ENCODE measurements at places on chromosomes 7 and 10.

DNA sequence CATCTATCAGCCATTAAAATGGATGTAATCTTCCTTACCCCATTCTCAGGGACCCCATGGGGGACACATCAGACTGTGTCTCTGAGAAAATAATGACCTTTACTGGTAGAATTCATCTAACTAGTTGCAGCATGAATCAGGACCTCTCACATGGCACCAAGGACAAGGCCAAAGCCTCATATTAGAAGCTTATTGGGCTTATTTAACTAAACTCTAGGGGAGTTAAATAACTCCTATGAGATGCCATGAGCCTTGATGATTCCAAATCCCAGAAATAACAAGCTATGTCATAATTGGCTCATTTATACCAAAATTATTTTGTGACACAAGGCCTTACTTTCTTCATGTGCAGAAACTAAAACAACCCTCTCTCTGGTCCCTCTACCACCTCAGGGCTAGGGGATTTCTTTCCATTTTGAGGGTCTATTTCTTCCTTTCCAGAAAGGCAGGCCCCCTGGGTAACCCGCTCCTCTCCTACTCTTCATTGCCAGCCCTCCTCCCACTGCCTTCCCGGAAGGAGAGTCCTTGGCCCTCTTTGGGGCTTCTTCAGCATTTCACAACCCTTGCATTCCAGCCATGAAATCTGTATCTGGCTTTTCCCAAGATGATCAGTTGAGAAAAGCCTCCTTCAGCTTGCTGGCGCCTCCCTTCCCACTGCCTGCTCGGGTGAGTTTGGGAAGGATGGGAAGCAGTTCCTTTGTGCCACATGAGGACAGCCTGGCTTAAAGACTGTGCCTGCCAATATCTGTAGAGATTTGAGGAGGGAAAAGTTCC is 41.8 kb upstream of the TRIM8 start:
- ATAC-seq, result no peak

DNA sequence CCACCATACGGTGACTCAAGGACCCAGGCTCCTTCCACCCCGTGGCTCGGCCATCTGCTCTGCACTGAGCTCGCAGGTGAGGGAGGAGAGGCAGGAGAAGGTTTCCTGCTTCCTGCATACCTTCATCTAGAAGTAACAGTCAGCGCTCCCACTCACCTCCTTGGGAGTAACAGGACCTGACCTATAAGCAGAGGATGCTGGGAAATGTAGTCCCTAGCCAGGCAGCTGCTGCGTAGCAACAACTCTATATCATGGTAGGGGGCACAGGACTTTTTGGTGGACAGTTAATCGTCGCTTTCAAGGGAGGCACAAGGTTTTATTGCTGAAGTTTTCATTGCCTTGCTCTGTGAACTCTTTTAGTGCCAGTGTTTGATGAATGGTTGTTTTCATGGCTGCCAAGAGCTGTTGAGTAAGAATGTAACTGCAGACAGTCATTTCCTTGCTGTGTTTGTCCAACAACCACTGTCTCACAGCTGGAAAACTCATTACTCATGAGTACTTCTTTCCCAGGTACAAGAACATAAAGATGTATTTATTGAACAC is 10.2 kb upstream of the ZFYVE27 start:
- ATAC-seq, result no peak

DNA sequence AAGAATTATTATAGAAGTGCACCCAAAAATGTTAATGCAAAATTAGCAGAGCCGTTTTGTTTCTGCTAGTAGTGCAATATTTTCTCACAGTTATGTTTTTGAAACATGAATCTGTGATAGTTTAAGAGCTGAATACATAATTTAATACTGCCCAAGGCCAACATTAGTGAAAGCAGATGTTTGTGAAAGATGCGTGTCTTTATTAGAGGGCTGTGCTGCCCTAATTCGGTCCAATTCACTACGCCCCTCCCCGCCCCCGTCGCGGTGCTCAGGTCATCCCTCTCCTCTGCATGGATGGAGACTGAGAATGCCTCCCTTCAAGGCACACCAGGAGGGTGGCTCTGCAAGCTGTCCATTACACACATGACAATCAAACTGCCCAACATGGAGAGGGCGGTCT is 172.0 kb downstream of the TEX36 start:
- no peak for ATAC-seq

DNA sequence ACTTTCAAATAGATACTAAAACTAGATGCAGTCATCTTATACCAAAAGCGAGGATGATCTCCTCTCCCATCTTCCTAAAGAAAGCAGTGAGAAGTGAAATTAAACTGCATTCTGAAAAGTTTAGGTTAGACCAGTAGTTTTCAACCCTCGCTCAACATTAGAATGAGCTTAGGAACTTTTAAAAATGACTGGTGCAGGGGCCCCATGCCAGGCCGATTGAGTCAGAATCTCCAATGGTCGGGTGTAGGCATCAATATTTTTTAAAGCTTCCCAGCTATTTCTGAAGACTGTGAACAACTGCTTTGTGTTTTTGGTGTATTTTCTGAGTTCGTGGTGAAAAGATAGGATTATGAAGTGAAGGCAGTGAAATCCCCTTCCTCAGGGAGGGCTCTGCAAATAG is 146.0 kb downstream of the VTI1A start:
- ATAC-seq, result no peak

DNA sequence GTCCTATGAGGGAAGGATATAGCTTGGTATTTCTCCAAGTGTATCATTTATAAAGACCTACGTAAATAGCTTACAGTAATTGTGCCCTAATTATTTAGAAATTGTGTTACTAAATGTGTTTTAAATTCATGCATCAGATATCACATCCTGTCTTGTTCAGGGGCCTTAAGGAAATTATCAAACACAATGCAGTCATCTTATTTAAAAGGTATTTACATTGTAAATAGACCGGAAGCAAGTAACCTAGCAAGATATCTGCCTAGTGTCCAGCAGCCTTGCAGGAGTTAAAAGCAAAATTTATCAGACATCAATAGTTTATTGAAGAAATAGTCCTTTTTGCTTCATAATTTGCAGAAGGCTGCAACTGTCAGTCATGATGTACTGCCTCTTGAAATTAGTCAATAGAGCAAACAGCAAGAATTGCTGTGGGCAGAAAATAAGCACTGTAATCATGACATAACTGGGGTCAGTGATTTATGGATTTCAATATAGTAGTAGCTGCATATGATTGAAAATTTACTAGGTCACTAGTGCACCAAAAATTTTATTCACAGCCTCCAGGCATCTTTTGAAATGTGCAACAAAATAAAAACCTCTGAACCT is 23.1 kb downstream of the GLRX3 start:
- no peak for ATAC-seq

GRCh38 chr10:17423632-17424186 is 30.7 kb downstream of the ST8SIA6 start:
- no peak for ATAC-seq

GRCh38 chr7:22571766-22572165 is 71.8 kb upstream of the STEAP1B start:
- ATAC-seq, result no peak

- no peak for ATAC-seq
Measured at GRCh38 chr10:93595378-93596161, 5.5 kb downstream of the RBP4 start.

DNA sequence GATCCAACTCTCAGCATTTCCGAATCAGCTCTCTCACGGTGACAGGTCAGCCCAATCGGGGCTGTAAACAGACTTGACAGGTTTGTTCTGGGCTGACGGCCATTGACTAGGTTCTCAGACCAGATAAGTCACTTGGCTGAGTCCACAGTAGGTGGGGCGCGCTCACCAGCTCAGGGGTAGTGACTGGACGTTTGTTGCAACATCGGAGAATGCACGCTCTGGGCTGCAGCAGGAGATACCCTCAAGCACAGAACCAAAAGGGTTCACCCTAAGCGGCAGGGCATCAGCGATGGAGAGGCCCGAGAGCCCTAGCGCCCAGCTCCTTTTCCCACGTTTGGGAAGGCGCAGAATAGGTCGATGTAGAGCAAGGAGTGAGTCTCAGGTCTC is 1.8 kb downstream of the KLLN start:
- no peak for ATAC-seq
